Activated CD4-positive, alpha-beta T cell treated with anti-CD3 and anti-CD28 coated beads for 36 hours (primary cell): ENCODE measurements at places on chromosomes 13 and 19. TPM values are rescaled to one million over a fixed set of nuclear protein-coding genes. Genes with fewer than 3 reads are reported as not detected.

EDNRB gene
- total RNA-seq, result not detected

- H3K4me3 ChIP-seq, result no peak overlapping the region
- H3K27ac ChIP-seq, result no peak overlapping the region
- peaks cover 3% of the 10 kb centered on the region for H3K36me3 ChIP-seq
- no peak for DNase-seq
- H3K27me3 ChIP-seq, result no peaks in the 10 kb centered on the region
- peaks cover 27% of the 10 kb centered on the region for H3K4me1 ChIP-seq
Observed at GRCh38 chr19:577439-578392, 5.3 kb downstream of the BSG start.

DNA sequence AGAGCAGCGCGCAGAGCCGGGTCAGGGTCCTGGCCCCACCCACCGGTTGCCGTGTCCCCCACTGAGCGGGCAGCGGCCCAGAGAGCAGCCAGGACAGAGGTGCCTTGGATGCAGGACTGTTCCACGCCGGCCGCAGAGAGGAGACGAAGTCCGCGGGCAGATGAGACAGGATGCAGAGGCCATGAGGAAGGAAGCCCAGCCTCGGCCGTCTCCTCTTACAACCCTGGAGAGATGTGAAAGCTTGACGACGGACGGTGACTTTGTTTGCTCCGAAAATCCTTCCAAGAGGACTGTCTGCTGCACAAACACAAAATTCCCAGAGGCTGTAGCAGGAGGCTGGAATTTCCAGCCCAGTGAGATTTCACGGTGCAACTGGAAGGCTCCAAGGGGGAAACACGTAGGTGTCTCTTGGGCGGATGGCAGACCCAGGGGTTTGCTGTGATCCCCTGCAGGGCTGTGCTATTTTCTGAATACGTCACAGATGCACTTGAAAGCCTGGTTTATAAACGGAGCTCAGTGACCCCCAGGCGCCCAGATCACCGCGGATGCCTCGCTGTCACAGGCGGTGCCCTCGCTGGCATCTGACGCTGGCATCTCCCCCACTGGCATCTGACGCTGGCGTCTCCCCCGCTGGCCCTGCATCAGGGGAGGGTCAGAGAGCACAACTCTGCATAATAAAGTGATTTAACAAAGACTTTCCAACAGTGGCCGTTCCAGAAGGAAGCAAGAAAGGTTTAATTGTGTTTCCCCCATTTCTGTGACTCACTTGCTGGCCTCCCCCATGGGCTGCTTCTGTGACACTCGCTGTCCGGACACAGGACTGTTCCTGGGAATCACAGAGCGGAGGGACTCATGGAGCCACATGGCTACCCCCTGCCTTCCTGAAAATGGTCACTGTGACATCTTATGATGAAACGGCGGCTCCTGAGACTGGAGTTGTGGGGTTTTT lies 62.0 kb upstream of the C13orf46 start:
- H3K36me3 ChIP-seq, result peaks cover 21% of the 10 kb centered on the region
- no peak for DNase-seq
- no peaks in the 10 kb centered on the region for H3K27me3 ChIP-seq
- no peak overlapping the region for H3K4me3 ChIP-seq
- H3K27ac ChIP-seq, result no peak overlapping the region

DNA sequence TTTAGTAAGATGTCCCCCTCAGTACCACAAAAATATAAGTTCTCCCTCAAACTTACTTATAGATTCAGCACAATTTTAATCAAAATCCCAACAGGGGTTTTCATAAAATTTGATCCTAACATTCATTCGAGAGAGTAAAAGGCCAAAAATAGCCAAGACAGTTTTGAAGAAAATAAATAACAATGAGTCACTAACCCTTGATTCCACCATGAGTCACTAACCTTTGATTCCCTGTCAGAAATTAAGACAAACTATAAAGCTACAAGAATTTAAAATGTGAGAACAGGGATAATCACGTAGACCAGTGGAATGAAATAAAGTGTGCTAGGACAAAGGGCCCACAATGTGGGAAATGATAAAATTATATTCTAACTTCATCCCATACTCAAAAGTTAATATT lies 320.3 kb downstream of the SUCLA2 start:
- no peak overlapping the region for H3K27ac ChIP-seq
- peaks cover 7% of the 10 kb centered on the region for H3K27me3 ChIP-seq
- H3K36me3 ChIP-seq, result no peaks in the 10 kb centered on the region
- no peaks in the 10 kb centered on the region for H3K4me1 ChIP-seq
- DNase-seq, result no peak
- H3K4me3 ChIP-seq, result no peak overlapping the region

DNA sequence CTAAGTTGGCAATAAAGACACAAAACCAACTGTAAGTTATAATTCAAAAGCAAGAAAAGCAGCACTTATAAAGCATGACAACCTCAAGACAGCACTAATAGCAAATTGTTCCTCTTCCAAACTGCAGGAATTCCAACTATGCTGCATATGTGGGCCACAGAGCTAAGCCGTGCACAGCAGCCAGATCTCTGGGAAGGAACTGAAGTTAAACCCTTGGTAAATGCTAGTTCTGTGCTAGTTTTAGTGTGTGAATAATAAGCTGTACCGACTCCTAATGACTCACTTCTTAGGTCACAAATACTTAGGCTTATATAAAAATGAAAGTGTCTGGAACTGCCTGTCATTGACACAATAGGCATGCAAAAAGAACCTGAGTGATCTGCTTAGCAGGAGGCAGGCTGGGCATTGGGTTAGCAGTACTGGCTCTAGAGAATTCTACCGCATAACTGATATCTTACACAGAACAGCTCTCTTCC lies 21.2 kb upstream of the GTF3A start:
- H3K4me1 ChIP-seq, result peaks cover 6% of the 10 kb centered on the region
- no peak overlapping the region for H3K27ac ChIP-seq
- no peak for DNase-seq
